ENCODE measurements at places on chromosomes 7 and 10.

DNA sequence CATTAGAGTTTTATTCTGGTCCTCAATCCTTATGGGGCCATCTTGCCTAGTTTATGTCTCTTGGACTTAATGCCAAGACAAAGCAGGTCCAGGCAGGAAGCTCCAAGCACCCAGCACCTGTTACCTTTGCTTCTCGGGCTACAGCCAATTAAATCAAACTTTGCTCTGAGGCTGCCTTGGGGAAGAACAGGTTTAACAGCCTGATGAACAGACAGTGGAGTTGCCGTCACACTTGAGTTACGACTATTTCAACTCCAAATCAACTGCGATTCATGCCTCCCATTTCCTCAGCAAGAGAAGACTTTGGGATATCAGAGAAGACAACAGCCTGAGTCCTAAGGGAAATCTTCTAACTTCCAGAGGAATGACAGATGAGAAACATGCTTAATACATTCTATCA lies 62.2 kb downstream of the XPNPEP1 start:
- peak; percentile 55 for DNase-seq

- DNase-seq: peak; percentile 71
Observed at GRCh38 chr10:132036153-132036886, 29.4 kb upstream of the JAKMIP3 start.

- DNase-seq: peak; percentile 88
Observed at GRCh38 chr10:103757531-103758293, 97.7 kb downstream of the SH3PXD2A start.

- DNase-seq: no peak
Observed at GRCh38 chr7:53397911-53398310, 362.5 kb downstream of the POM121L12 start.
